CD4-positive, alpha-beta T cell (primary cell): ENCODE measurements at places on chromosomes 2 and 18. TPM values are rescaled to one million over a fixed set of nuclear protein-coding genes. Genes with fewer than 3 reads are reported as not detected.

The KRTCAP3 gene
- 12.8 TPM for total RNA-seq

- H3K4me1 ChIP-seq: no peaks in the 10 kb centered on the region
- no peak overlapping the region for H3K27ac ChIP-seq
- DNase-seq: no peak
Observed at GRCh38 chr2:162282765-162283425, 35.6 kb downstream of the IFIH1 start.

The GPAT2 gene
- total RNA-seq: 1.3 TPM

The COPS9 gene
- total RNA-seq: 48.5 TPM

DNA sequence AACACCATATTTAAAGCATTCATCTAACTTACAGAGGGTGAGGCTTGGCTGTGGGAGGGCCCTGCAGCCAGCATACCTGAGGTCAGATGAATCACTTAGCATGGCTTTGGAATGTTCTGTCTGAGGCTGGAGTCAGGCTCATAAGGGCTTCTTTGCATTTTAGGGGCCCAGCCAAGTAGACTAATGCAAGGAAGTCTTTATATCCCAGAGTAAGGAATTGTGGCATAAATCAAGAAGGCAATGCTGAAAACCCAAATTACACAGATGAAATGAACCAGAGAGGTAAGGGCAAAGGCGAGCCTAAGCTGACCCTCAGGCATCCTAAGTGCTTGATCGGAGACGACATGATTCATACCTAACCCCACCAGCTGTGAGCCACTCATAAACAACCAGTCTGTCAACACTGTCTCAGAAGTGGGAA, 383.6 kb downstream of the DCC start:
- no peaks in the 10 kb centered on the region for H3K4me1 ChIP-seq
- no peak overlapping the region for H3K27ac ChIP-seq
- DNase-seq: no peak
- H3K4me3 ChIP-seq: no peak overlapping the region
- H3K27me3 ChIP-seq: no peaks in the 10 kb centered on the region

GRCh38 chr2:75607988-75608683, 38.4 kb upstream of the MRPL19 start:
- H3K4me1 ChIP-seq: peaks cover 4% of the 10 kb centered on the region
- H3K27me3 ChIP-seq: peaks cover 28% of the 10 kb centered on the region
- no peak for DNase-seq
- no peak overlapping the region for H3K4me3 ChIP-seq

The GPR39 gene
- not detected for total RNA-seq

- H3K27ac ChIP-seq: no peak overlapping the region
- no peaks in the 10 kb centered on the region for H3K4me1 ChIP-seq
- no peak for DNase-seq
- no peaks in the 10 kb centered on the region for H3K36me3 ChIP-seq
- no peak overlapping the region for H3K4me3 ChIP-seq
Observed at GRCh38 chr2:150391779-150392178, 95.7 kb downstream of the RND3 start.

DNA sequence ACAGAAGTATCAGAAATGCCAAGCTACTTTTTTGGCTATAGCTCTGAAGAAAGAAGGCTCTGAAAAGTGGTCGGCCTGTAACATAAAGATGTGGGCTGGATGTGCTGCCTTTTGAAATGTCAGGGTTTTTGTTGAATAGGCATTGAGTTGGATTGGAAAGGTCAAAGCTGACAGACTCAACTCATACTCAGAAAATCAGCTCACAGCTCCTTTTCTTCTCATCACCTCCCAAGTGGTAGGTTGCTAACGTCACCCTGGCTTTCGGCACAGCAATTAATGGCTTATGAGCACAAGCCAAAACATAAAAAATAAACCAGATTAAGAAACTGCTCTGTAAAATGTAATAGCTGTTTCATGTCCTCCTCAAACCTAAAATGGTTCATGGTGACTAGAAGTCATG, 68.3 kb downstream of the KCNF1 start:
- H3K36me3 ChIP-seq: no peaks in the 10 kb centered on the region
- DNase-seq: no peak
- no peak overlapping the region for H3K27ac ChIP-seq
